ENCODE measurements at places on chromosomes 16 and 17.
A peak's percentile ranks its signal among the peaks of the same experiment; 100 is the strongest.

DNA sequence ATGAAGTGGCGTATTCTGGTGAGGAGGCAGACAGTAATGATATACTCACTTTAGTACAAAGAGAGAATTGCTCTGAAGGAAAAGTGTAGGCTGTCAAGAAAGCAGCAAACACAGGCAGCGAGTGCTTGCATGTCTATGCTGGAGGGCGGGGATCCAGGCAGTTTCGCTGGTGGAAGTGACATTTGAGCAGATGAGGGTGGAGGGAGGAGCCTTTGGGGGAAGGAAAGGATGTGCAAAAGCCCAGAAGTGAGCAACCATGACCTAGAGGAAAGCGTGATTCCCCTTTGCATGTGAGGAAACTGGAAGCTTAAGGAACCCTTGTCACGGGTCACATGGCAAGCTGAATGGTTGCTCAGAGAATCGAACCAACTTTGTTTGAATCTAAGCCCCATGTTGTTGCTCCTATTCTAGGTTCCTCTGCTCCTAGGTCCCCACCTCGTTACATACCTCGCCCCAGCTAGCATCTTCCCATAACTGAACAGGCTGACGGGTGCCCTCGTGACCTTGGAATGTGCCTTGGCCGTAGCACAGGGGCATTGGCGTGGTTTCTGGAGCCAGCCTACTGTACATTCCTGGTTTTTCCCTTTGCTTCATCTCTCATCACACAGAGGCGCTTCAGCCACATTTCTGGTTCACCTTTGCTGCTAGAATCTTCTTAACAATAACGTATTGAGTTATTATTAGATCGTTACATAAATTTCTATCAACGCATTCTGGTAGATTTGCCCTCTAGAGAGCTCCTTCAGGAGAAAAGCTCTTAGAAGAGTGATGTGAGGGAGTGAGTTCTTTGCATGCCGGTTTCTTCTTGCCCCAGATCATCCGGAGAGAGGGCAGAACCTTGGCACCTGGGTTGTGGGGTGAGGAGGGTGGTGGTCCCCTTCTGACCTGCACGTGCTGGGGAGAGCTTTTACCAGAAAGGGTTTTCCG lies 191.8 kb downstream of the SNX29 start:
- no peak for DNase-seq

DNA sequence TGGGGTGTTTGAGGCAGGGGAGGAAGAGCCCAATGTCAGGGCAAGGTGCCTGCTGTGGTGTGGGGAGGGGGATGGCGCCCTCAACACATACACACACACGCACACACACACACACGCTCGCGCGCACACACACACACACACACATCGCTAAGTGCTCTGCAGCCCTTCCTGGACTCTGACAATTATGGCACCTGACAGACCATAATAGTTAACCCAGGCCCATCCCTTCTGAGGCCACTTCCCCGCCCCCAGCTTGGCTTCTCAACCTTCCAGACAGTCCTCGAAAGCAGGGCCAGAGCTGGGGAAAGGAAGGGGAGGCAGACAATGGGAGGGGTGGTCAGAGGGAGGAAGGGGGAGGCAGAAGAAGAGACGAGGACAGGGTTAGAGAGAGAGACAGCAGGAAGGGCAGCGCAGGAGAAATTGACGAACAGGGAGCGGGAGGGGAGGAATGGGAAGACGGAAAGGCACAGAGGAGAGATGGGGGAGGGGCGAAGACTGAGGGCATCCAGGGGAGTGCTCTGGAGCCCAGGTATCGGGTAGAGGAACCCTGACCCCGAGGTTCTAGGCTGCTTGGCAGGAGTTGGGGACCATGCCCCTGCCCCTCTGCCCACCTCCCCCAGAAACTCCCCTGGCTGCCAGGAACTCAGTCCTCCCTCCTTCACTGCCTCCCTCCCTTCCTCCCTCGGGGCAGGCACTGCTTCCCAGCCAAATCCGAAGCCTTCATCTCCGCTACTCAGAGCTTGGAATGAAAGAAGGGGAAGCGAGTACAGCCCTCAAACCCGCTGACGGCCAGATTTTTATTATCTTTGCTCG lies 4.0 kb downstream of the SRCIN1 start:
- DNase-seq: peak; percentile 80

DNA sequence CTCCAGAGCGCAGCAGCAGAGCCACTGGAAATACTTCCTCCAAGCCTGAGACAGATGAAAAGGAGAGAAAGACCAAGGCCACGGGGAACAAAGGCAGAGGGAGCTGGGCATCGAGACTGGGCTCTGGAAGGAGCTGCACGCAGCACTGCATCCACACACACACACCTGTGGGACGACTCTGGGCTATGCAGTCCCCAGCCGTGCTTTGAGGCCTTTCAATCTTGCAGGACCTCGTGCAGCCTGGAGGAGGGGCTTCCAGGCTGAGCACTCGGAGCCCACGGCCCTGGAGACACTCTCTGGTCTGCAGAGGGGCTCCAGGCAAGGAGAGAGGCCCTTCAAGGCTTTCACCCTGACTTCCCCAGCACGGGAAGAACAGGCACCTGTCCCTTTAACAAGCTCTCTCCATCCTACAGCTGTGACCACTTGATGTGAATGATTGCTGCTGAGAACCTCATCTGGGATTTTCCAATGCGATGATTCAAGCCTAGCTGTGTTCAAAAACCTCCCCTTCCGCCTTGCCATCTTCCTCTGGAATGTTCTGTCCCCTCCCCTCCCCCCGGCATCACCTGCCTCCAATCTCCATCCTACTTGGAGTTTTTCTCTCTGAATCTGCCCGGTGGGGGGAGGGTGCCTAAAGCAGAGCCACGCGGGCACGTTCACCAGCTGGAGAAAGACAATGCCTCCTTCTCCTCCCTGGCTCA lies 37.5 kb downstream of the RBFOX3 start:
- no peak for DNase-seq

- no peak for DNase-seq
Measured at GRCh38 chr16:53775821-53776431, 72.0 kb downstream of the FTO start.

- no peak for DNase-seq
Measured at GRCh38 chr17:78475211-78475610, 96.8 kb downstream of the PGS1 start.

GRCh38 chr17:52648995-52649394 lies 490.5 kb upstream of the CA10 start:
- peak; percentile 62 for DNase-seq
